IPS DF 6.9 (cell line): ENCODE measurements at places on chromosomes 1 and 21.

GRCh38 chr1:82950606-82951200 lies 1048.2 kb downstream of the TTLL7 start:
- no peak for DNase-seq

DNA sequence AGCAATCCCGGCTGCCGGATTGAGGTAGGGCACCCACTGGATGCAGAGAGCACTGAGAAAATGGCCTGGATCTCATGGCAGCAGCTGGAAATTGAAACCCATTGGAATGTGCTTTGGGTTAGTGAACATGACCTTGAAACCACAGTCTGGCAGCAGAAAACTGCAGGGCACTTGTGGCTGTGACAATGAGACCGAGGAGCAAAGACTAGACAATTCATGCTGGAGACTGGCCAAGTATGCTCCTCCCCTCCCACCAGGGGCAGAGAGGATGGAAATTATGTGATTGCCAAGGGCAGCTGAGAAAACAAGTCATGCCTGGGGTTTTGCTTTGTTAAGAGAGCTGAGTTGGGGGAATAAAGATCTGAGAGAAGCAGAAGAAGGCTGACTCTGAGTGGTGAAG lies 60.7 kb downstream of the ZNF697 start:
- no peak for DNase-seq

GRCh38 chr1:185369786-185370185 lies 52.7 kb upstream of the IVNS1ABP start:
- DNase-seq: no peak

GRCh38 chr1:204716660-204717059 lies 31.1 kb upstream of the LRRN2 start:
- no peak for DNase-seq

DNA sequence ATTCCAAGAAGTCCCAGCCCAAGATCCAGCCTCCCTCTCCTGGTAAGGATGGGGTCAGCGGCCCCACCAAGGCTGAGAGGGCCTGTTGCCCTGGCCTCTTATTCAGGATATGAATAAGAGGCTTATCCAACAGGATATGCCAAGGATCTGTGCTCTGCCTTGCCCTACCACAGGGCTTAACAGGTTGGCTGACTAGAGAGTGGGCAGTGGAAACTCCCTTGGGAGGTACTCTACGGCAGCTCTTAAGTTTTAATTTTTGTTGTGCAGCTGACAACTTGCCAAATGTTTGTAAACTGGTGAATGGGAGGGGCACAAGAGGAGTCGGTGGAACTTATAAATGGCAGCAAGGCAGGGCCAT lies 16.5 kb upstream of the PIGV start:
- DNase-seq: no peak
